ENCODE measurements at places on chromosomes 16 and 17.

GRCh38 chr17:65531256-65532100 is 30.0 kb downstream of the AXIN2 start:
- no peak overlapping the region for H3K27ac ChIP-seq
- no peaks in the 10 kb centered on the region for H3K36me3 ChIP-seq
- peak; percentile 80 for DNase-seq
- no peaks in the 10 kb centered on the region for H3K27me3 ChIP-seq
- peaks cover 24% of the 10 kb centered on the region for H3K4me1 ChIP-seq

- H3K4me3 ChIP-seq: no peak overlapping the region
- H3K27ac ChIP-seq: no peak overlapping the region
- no peak for DNase-seq
Measured at GRCh38 chr17:34503528-34504195, 75.7 kb upstream of the TMEM132E start.

DNA sequence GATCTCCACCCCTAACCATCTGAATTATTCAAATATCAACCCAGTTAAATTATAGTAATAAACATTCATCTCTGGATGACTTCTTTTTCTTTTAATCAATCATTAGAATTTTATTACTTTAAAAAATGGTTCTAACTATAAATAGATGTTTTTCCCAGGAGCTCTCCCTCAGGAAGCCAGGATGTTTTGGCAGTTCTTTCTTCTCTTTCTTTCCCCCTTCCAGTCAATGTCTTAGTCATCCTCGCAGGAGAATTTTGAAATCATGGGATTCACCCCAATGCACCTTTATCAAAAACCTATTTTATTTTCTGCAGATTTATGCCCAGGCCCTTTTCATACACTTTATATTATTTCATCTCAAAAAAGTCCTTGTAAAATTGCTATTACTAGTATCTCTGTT is 711.6 kb downstream of the CDH11 start:
- no peaks in the 10 kb centered on the region for H3K27me3 ChIP-seq
- no peaks in the 10 kb centered on the region for H3K36me3 ChIP-seq
- no peak overlapping the region for H3K4me3 ChIP-seq
- no peak overlapping the region for H3K27ac ChIP-seq
- DNase-seq: no peak

GRCh38 chr16:58661199-58661830 is 23.3 kb downstream of the SLC38A7 start:
- H3K4me3 ChIP-seq: no peak overlapping the region
- H3K27ac ChIP-seq: no peak overlapping the region
- no peaks in the 10 kb centered on the region for H3K4me1 ChIP-seq
- DNase-seq: no peak
- no peaks in the 10 kb centered on the region for H3K36me3 ChIP-seq
- H3K27me3 ChIP-seq: no peaks in the 10 kb centered on the region

DNA sequence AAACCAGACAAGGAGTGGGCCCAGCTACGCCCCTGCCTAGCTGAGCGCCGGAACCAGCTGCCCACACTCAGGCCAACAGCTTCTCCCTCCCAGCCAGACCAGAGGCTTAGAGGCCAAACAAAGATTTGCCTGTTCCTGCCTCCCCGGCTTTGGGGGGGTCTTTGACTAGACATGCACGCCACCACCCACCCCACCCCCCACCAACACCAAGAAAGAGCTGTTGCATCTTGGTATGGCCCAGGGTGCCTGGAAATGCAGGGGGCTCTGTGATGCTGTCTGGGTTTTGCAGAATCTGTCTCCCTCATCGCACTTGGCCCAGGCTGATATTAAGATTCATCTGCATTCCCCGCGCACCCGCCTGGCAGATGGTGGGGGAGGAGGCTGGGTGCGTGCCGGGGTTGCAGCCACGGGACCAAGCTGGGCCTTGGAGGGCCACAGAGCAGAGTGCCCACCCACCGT is 1.3 kb upstream of the NXPH3 start:
- H3K4me1 ChIP-seq: peaks cover 8% of the 10 kb centered on the region
- H3K4me3 ChIP-seq: no peak overlapping the region
- no peaks in the 10 kb centered on the region for H3K36me3 ChIP-seq
- H3K27ac ChIP-seq: no peak overlapping the region
- peak; percentile 34 for DNase-seq

DNA sequence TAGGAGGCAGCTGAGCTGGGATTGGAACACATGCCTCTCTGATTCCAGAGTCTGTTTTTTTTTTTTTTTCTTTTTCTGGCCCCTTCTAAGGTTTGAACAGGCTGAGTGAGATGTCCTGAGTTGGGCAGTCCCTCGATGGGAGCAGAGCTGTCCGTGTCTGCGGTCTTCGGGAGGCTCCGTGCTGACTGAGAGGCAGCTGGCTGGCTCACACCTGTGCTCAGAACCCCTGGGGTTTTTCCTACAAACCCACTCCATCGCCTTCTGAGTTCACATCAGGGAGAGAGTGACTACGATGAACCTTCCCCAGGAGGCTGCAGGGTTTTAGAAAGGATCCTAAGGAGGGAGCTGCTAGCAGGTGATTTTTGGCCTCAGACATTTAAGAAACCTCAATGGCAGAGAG is 92.5 kb downstream of the IRF8 start:
- H3K4me1 ChIP-seq: no peaks in the 10 kb centered on the region
- H3K27me3 ChIP-seq: no peaks in the 10 kb centered on the region
